ENCODE measurements at places on chromosomes 16 and 17.

DNA sequence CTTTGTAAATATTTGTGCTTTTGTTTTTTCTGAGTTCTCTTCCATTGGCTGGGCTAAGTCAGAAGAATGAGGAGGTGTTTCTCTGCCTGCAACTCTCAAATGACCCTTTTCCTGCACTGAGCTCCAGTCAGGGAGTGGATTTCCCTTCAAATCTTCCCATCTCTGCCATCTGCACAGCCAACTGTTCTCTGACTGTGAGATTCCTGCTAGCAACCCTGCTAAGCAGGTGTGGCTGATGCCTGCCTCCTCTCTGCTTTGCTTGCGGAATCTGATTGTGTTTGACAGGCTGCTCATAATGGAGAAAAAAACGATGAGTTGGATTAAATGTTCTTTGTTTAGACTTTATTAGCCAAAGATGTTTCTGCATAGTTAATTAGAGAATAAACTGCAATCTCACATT is 519.8 kb downstream of the TMEM114 start:
- no peak for DNase-seq

GRCh38 chr17:45123076-45123770 is 9.1 kb downstream of the PLCD3 start:
- no peak for DNase-seq

- DNase-seq, result no peak
Observed at GRCh38 chr17:71845337-71845736, 275.5 kb upstream of the SOX9 start.

- no peak for DNase-seq
Observed at GRCh38 chr16:48560692-48561091, 49.3 kb downstream of the N4BP1 start.

DNA sequence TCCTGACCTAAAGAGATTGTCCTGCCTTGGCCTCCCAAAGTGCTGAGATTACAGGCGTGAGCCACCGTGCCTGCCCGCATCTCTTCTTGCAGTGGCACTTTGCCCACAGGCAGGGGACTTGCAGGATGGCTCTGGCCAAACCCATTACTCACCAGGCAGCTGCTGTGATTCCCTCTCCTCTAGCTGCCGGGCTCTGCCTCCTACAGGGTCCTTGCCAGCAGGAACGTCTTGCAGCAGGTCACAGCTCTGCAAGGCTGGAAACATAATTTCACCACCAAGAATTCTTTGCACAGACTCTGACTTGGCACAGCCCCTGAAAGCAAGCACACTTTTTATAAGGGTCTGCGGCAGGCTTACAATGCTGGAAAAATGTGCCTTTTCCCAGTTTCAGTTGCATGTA is 20.3 kb downstream of the COX4I1 start:
- DNase-seq, result peak; percentile 3

- peak; percentile 22 for DNase-seq
Observed at GRCh38 chr17:29379084-29379991, 10.8 kb upstream of the TAOK1 start.

DNA sequence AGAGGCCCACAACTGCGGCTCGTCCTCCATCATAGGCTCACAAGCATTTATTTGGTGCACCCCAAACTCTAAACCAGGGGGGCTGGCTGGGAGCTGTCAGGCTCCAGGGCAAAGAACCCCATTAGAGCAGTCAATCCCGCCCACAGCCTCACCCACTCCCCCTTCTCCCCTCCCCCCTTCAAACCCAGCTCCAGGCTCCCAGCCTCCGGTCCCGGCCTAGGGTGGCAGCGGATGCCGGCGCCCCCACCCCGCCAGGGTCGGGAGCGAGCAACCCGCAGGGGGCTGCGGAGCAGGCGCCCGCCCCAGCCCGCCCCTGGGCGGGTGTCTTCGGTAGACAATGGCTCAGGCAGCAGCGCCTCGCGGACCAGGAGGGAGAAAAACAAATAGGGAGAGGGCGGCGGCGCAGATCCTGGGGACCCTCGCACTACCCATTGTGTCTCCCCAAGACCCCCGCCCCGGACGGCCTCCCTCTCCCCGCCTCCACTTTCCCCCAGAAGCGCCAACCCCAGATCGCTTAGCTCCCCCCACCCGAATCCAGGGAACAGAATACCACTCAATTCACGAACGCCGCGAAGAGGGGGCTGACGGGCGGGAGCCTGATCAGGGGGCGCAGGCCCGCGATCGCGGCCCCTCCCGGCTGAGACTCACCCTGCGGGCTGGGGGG is 572 bp downstream of the FAM171A2 start:
- DNase-seq, result no peak

DNA sequence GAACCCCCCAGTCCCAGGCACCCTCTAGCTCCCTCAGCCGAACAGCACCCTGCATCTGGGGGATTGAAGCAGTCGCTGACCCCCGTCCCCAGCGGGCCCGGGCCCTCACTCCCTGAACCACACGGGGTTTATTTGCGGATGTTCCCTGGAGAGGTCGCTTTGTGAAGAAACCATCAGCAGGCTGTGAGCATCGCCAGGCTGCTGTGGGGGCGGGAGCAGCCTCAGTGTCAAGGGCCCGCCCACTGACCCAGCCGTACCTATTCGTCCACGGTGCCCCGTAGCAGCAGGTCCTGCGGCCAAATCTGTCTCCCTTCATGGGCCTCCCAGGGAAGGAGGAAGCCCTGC is 6.4 kb upstream of the RAB40C start:
- no peak for DNase-seq

DNA sequence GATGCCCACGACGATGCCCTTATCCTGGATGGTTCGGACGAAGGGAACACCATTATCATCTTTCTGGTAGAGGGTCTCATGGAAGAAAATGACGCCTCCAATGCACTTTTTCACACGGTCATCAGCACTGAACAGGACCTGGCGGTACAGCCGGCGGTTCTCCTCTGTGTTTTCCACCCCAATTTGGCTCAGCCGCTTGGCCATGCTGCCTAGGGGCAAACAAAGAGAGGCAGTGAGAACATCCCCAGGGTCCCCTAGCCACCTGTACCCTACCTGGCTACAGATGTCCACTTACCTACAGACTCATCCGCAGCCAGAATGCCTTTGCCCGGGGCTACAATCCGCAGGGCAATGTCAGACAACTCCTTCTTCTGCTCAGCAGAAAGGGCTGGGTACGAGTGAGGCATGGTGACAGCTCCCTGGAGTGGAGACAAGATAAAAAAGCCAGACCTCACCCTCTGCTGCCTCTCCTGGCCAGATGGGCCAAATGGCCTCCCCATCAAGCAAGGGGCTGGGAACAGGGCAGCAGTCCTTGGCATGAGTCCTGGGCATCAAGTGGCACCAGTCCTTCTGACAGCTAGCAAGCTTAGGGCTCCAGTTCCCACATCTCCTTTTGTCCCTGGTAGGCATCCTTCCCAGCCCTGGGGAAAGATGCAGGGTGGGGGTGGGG is 1.4 kb downstream of the ALDOC start:
- DNase-seq, result no peak

- DNase-seq, result no peak
Observed at GRCh38 chr17:69717214-69717613, 302.7 kb downstream of the MAP2K6 start.

- DNase-seq, result peak; percentile 96
Observed at GRCh38 chr17:21286066-21286770, 1.7 kb downstream of the MAP2K3 start.

GRCh38 chr17:2691069-2691871 is 20.3 kb downstream of the CLUH start:
- no peak for DNase-seq

GRCh38 chr16:51150888-51151320 is at the start of gene SALL1:
Gene SALL1, minus strand, starts transcription at chr16:51151270. Its CDS starts 29 bp downstream, at chr16:51151241.
- DNase-seq, result peak; percentile 39

DNA sequence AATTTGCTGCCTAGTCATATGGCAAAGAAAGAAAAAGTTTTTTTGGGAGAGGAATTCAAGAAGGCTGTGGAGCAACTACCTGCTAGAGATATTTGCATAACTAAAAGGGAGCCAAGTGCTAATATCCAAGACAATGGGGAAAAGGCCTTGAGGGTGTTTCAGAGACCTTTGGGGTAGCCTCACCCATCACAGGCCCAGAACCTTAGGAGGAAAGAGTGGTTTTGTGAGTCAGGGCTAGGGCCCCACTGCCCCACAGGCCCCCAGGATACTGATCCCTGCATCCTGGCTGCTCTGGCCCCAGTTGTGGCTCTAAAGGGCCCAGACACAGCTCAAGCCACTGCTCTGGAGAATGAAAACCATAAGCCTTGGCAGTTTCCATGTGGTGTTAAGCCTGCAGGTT is 41.9 kb upstream of the SDK2 start:
- DNase-seq, result no peak

- DNase-seq, result no peak
Observed at GRCh38 chr17:79929257-79930061, 90.2 kb upstream of the CBX4 start.

- peak; percentile 7 for DNase-seq
Observed at GRCh38 chr17:55303701-55304145, 39.0 kb downstream of the HLF start.

GRCh38 chr17:45740553-45741330 is 43.4 kb upstream of the CRHR1 start:
- DNase-seq, result peak; percentile 49

DNA sequence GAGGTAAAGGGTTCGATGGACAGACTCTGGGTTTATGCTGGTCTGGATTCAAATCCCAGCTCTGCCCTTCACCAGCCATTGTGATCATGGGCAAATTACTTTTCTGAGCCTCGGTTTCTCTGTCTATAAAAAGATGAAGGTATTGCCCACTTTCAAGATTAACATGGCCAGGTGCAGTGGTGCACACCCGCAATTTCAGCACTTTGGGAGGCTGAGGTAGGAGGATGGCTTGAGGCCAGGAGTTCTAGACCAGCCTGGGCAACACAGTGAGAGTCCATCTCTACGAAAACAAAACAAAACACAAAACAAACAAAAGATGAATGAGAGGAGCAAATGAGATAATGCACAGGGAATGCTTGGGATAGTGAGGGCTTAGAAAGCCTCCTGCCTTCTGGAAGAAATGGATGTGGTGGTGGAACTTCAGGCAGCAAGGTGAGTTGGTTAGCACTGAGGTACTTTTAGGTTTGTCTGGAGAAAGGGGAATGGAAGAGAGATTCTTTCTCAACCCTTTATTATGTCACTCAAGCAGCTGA is 8.5 kb downstream of the ADGRG3 start:
- DNase-seq, result no peak

GRCh38 chr17:51860954-51861561 is 297.5 kb downstream of the CA10 start:
- peak; percentile 49 for DNase-seq

- DNase-seq, result no peak
Observed at GRCh38 chr16:21028728-21029127, 121.9 kb downstream of the DNAH3 start.

DNA sequence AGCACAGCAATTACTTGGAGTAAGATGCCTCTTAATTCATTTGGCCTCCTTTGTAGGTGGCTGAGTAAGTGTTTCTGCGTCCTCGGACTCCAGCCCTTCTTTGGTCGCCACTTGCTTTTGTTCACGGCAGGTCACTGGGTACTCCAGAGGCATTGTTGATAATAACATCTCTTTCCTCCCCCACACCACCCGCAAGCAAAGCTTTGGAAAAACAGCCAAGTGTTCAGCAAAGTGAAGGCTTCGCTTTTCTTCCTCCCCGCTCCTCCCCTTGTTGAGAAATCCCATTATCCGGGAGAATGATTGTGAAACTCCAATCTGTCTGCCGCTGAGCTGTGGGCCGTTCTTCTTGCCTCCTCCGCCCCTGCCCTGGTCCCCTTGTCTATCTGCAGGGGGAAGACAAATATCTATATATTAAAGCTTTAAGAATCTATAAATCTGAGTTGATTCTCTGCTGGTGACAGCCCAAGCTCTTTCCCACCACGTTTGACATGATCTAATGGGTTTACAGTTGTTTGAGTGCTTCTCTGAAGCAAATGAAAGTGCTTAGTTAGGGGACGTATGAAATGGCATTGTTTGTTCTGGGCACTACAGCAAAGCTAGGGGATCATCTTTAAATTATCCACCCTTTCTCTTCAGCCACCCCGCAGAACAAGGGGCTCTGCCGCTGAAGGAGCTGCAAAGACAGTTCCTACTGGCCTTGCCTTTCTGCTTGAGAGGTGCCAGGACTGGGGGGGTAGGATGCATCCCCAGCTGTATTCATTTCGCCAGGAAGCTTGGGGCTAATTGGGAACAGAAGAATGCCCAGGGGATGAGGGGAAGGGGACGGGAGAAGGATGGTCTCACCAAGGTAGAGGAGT is 167.1 kb downstream of the CCDC182 start:
- DNase-seq, result no peak

DNA sequence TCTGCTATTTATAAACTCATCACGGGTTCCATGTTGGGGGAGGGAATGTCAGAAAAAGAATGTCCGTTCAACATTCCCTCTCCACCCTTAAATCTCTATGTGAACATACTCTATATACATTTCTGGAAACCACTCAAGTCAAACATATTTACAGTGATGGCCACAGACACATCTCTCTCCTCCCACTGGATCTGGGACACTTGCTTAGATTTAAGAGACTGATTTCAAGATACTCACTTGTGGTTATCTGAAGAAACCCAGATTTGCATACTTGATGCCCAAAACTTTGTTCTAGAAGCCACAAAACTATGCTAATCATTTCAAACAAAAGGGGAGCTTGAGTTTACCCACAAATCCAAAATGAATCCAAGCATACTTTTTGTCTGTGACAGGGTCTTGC is 182.9 kb upstream of the SOX9 start:
- no peak for DNase-seq

DNA sequence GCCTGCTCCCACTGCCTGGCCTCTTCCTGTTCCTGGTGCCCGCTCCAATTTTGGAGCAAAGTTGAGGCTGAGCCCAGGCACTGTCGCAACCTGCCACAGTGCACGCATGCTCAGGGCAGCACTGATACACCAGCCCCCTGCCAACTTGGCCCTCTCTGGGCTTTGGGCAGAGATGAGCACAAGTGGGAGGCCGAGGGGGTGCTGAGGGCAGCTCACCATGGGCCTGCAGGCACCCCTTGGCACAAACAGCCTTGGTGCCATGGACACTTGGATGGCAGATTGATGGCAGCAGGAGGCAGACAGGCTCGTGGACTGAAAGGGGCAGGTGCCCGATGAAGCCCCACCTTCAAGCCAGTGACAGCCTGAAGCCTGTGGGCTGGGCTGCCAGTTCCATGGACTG is 42.9 kb downstream of the PIGL start:
- no peak for DNase-seq

DNA sequence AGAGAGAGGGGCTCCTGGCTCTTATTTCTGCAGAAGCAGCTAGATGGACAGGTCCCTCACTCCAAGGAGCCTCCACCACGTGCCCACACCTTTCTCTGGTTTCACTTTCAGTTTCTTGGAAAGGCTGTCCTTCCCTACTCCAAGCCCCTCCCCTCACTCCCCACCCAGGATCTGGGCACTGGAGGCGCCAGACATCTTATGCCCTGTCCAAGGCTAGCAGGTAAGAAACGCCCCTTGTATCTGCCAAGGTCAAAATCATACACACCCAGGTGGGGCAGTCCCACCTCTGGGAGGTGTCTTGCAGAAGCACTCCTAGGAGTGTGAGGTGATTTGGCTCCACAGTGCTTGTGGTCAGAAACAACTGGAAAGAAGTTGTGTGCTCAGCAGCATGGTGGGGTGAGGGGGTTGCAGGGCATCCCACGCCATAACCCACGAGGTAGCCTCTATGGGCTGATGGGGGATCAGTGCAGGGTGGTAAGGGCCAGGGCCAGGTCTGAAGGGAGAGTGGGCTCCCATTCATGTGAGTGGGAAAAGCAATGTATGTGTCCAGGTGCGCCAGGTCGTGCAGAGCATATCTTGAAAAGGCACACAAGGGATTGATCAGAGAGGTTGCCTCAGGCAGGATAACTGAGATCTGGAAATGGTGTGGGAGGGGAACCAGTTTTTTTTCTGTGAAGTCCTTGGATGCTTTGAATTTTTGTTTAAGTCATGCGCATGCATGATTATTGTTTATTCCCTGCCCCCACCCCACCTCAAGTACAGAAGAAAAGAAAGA is 31.8 kb upstream of the PRM1 start:
- peak; percentile 47 for DNase-seq
